ENCODE measurements at places on chromosomes 11 and 22.

- H3K27me3 ChIP-seq = no peaks in the 10 kb centered on the region
- no peak overlapping the region for H3K27ac ChIP-seq
- H3K36me3 ChIP-seq = no peaks in the 10 kb centered on the region
- H3K4me1 ChIP-seq = peaks cover 21% of the 10 kb centered on the region
Observed at GRCh38 chr11:12091956-12092558, 18.3 kb upstream of the MICAL2 start.

DNA sequence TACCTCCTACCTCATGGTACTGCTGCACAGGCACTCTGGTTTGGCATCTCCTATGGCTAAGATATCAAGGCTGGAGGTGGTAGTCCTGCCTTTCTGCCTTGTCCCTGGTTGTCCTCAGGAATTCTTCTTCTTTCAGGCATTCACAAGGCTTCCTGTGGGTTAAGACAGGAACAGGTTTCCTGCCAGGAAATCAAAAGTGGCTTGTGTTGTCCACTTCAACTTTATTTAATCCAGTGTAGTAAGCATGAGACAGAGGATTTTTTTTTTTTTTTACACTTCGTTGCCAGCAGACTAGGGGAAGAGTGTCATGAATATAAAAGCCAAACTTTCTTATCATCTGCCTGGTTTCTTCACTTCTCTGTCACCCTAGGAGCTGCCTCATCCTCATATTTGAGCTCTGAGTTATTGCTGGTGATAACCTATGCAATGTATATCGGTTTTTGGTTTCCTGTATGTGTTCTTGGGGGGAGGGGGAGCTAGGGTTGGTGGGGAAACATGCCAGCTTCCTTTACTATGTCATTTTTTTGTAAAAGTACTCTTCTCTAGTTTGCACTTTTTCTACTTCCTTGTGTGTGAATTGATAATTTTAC is 50.2 kb downstream of the XKR3 start:
- H3K4me3 ChIP-seq = no peak overlapping the region
- no peak for DNase-seq
- H3K27me3 ChIP-seq = no peaks in the 10 kb centered on the region

- H3K4me3 ChIP-seq = no peak overlapping the region
- no peak for DNase-seq
- peaks cover 21% of the 10 kb centered on the region for H3K27me3 ChIP-seq
Observed at GRCh38 chr11:2844116-2844842, 41.3 kb downstream of the CDKN1C start.

GRCh38 chr11:18312012-18312411 is 9.9 kb downstream of the HPS5 start:
- no peak overlapping the region for H3K4me3 ChIP-seq
- H3K36me3 ChIP-seq = peaks cover 20% of the 10 kb centered on the region
- peaks cover 9% of the 10 kb centered on the region for H3K4me1 ChIP-seq
- DNase-seq = peak; percentile 28

DNA sequence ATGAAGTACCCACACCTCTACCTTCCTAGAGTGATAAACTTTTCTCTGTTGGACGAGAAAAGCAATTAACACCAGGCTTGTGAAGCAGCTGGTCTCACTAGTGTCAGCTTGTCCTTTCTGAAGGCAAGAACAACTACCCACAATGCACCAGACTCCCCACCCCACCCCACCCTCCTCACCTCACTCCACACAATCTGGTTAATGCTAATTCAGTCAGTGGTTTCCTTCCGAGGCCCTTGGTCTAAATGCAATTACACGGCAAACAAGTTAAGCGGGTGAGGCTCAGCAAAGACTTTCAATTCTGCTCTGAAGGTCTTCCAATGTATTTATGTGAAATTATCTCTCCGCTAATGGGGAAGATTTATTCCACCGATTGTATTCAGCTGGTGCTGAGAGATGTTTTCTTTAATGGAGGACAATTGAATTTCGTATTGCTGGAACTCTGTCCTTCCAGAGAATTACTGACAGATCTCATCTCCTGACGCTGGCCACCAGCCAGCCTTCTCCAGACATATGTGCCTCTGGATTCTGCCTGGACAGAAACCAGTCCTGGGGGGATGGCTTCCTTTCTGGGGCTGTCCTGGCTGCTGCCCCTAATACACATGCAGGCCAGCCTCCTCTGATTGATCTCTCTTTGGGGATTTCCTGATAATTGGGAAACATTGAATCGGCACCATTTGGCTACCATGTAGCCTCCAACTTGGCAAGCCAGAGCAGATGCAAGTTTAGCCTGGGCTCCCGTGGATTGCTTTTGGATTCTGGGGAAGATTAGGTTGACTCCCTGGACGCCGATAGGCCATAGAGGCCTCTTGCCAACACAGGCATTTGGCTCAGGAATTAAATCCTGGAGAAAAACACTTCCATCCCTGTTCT is 165.8 kb upstream of the NARS2 start:
- no peaks in the 10 kb centered on the region for H3K27me3 ChIP-seq
- no peak overlapping the region for H3K27ac ChIP-seq
- no peak overlapping the region for H3K4me3 ChIP-seq
- peaks cover 2% of the 10 kb centered on the region for H3K4me1 ChIP-seq
- H3K36me3 ChIP-seq = no peaks in the 10 kb centered on the region

DNA sequence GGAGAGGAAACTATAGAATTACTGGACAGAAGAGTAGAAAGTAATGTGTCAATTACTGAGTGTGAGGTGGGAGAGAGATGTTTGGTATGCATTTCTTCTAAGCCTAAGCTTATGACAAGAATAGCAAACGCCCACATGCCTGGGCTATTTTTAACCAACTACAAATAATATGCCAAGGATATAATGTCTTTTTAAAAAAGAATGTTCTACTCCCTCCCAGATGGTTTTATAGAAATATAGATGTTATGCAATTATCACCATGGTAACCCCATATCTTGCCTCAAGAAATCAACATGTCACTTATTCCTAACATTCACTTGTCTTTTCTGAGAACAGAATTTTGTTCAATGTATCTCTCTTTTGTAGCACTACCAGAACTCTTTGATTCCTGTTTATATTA is 996.7 kb upstream of the CHORDC1 start:
- DNase-seq = peak; percentile 20
- no peak overlapping the region for H3K4me3 ChIP-seq
- no peaks in the 10 kb centered on the region for H3K36me3 ChIP-seq

DNA sequence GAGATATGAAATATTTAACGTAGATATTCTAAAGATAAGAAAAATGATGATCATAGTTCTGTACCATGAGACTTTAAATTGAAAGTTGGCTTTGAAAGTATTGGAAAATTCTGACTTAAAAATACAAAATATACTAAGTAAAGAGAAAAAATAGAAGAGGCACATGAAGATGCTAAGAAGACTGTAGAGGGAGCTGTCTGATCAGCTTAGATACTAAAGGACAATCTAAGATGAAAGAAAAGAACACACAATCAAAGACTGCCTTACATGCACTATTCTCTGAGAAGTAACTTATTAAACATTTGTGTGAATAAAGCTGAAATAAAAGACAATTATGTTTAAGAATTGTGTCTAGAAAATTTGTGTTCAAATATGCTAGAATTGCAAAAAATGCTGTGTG is 55.1 kb downstream of the RBMXL2 start:
- H3K27me3 ChIP-seq = no peaks in the 10 kb centered on the region
- peak; percentile 2 for DNase-seq
- H3K27ac ChIP-seq = no peak overlapping the region
- no peak overlapping the region for H3K4me3 ChIP-seq

- no peaks in the 10 kb centered on the region for H3K36me3 ChIP-seq
- H3K27ac ChIP-seq = no peak overlapping the region
- H3K4me3 ChIP-seq = no peak overlapping the region
- H3K4me1 ChIP-seq = peaks cover 7% of the 10 kb centered on the region
- no peak for DNase-seq
Observed at GRCh38 chr11:13141731-13142709, 132.9 kb downstream of the RASSF10 start.

DNA sequence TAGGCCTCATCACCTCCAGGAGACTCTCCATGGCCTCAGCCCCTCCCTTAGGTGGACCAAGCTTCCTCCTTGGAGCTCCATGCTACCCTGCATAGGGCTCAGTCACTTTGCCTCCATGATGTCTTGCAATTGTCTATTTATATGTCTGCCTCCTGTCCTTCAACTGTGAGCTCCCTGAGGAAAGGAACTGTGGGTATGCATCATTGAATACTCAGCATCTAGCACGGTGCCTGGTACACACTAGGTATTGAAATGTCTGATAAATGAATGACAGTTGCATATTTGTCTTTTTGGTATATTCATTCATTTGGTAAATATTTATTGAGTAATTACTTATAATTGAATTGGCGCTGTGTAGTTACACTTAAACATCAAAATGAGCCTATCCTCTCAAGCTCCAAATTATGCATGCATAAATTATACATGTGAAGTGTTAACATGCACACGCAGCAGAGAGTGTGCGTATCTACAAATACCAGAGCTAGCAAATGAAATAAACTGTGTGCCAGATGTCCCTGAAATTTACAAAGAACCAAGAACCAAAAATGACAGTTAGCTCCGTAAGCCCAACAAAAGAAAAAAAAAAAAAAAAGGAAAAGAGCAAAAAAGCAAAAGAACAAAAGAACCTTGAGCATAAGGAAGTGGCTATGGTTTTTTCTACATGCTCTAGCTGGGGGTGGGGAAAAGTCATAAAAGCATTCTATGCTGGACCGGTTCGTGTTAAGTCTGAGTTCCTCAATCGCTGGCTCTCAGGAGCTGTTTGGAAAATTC is 25.2 kb downstream of the GRAP2 start:
- no peak overlapping the region for H3K4me3 ChIP-seq
- peaks cover 69% of the 10 kb centered on the region for H3K27me3 ChIP-seq
- DNase-seq = no peak
- no peak overlapping the region for H3K27ac ChIP-seq
- H3K4me1 ChIP-seq = no peaks in the 10 kb centered on the region

DNA sequence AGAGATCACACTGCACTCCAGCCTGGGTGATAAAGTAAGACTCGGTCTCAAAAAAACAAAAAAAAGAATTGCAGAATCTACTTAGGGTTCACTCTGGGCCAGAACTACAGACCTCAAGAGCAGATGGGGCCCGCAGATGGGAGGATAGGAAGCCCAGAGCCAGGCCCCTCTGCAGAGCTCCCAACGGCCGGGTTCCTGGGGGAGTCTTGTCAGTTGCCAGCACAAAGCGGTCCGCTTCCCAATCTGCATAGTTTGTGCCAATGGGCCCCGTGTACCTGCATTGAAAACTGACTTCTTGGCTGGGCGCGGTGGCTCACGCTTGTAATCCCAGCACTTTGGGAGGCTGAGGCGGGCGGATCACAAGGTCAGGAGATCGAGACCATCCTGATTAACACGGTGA is 1.7 kb upstream of the CHID1 start:
- no peak overlapping the region for H3K27ac ChIP-seq
- H3K4me3 ChIP-seq = no peak overlapping the region
- peaks cover 7% of the 10 kb centered on the region for H3K4me1 ChIP-seq
- H3K36me3 ChIP-seq = no peaks in the 10 kb centered on the region
- no peaks in the 10 kb centered on the region for H3K27me3 ChIP-seq

DNA sequence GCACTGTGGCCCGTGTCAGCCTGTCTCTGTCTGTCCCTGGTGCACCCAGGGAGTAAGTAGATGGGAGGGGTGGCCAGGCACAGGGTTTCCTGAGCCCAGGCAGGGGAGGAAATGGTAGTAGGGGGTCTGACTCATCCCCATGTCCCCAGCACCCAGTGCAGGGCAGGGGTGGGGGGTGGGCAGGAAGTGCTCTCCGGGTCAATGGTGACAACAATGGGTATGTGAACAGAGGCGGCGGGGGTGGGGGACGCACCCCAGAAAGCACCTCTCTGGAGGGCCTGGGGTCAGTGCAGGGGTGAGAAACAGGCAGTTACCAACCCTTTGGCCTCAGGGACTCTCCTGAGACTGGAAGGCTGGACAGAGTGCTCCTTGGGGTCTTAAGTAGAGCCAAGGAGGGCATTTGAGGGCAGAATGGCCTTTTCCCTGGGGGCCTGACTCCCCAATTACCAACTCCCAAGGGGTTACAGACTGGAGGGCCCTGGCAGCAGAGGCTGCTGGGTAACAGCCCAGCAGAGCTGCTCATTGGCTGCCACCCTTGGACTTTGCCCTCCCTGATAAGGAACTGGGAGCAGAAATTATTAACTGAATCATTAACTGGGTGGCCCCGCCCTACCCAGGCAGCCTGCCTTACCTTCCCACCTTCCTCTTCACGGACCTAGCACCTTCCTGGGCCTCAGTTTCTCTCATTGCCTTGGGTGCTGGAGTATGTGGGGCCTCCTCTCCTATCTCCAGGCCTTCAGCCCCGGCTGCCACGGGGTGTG is 4.2 kb downstream of the MYRF start:
- H3K4me3 ChIP-seq = no peak overlapping the region
- peaks cover 15% of the 10 kb centered on the region for H3K4me1 ChIP-seq
- peak; percentile 50 for DNase-seq
- H3K27ac ChIP-seq = no peak overlapping the region

DNA sequence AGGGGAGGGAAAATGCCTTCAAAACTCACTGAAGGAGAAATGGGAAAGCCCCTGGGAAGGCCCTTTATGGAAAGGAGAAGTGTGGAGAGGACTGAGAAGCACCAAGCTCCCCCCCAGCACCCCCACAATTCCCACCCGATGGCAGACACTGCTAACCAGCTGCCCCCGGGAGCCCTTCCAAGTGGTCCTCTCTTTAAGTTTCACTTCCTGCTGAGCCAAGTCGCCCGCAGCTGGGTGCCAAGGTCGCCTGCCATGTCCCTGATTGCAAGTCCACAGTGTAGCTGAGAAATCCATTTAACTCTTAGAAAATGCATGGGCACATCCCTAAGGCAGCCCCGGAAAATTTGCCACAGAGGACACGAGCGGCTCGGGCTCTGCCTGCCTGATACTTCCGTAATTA is 68.2 kb downstream of the GALNT18 start:
- DNase-seq = no peak
- no peaks in the 10 kb centered on the region for H3K4me1 ChIP-seq
- H3K27me3 ChIP-seq = peaks cover 13% of the 10 kb centered on the region
- no peaks in the 10 kb centered on the region for H3K36me3 ChIP-seq

DNA sequence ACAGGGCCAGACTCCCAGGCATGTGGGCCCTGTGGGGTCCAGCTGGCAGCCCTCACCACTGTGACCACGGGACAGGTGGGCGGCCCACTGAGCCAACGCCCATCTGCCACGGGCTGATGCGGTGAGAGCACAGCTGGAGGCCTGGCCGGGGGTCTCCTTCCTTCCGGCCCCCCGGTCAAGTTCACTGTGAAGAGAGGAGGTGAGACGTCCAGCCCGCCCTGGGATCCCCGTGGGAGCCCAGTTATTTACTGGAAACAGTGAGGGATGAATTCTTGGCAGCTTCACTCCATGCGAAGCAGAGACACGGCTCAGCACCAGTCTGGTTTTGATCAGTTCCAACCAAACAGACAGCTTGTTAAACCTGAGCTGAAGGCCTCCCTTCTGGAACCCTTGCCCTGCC is 38.7 kb downstream of the WNT11 start:
- no peak for DNase-seq
- no peak overlapping the region for H3K4me3 ChIP-seq
- peaks cover 50% of the 10 kb centered on the region for H3K27me3 ChIP-seq
- H3K36me3 ChIP-seq = no peaks in the 10 kb centered on the region
- H3K4me1 ChIP-seq = no peaks in the 10 kb centered on the region
- H3K27ac ChIP-seq = no peak overlapping the region

GRCh38 chr22:40679249-40679963 is at the start of gene MCHR1:
TSS of gene MCHR1 (plus strand) at chr22:40679484. CDS start at chr22:40679653, 169 bp downstream.
- H3K27ac ChIP-seq = no peak within 1 kb of the TSS
- peaks cover 16% of the 10 kb centered on the region for H3K4me1 ChIP-seq
- H3K4me3 ChIP-seq = peak within 1 kb of the TSS; percentile 29
- H3K27me3 ChIP-seq = no peaks in the 10 kb centered on the region
- peak; percentile 14 for DNase-seq
- no peaks in the 10 kb centered on the region for H3K36me3 ChIP-seq
